ENCODE measurements at places on chromosomes 16 and 17.

- DNase-seq: no peak
Observed at GRCh38 chr16:80894091-80894490, 89.7 kb upstream of the CDYL2 start.

DNA sequence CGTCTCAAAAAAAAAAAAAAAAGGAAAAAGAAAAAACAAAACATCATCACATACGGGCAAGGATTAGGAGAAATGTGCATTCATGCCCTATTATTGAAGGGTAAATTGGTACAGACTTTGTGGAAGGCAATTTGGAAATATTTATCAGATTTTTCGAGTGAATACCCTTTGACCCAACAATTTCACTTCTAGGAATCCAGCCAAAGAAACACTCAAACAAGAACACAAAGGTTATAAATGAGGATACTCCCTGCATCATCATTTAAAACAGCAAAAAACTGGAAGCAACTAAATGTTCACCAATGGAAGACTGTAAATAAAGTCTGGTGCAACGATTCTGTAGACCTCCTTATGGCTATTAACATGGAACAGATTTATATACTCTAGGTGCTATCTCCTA is 12.9 kb downstream of the ZNF423 start:
- no peak for DNase-seq

DNA sequence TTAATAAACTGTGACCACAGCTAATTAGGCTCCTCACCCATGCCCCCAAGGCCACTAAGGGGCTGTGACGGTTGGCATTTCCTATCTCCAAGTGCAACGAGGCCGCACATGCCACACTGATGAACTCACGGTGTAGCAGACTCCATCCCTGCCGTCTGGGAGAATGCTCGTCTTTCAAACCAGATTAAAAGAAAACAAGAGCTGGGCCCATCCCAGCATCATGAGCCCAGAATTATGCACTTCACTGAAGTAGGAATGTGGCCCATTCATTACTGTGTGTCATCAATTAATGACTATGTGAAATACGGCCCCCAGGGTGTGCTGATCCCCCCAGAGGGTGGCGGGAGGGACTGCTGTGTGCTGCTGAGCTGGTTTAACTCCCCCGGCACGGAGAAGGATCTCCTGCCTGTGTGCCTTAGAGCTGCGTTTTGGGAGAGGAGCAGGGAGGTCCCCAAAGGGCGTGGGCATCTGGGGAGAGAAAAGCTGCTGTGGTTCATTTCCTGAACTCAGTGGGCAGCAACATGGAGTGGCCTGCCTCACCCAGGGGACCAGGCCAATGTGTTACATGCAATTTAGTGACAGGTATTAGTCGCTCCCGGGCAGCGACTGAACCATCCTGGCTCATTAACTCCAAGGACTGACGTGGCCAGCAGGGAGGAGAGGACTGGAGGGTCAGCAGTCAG is 194.5 kb downstream of the FOXL1 start:
- no peak for DNase-seq

DNA sequence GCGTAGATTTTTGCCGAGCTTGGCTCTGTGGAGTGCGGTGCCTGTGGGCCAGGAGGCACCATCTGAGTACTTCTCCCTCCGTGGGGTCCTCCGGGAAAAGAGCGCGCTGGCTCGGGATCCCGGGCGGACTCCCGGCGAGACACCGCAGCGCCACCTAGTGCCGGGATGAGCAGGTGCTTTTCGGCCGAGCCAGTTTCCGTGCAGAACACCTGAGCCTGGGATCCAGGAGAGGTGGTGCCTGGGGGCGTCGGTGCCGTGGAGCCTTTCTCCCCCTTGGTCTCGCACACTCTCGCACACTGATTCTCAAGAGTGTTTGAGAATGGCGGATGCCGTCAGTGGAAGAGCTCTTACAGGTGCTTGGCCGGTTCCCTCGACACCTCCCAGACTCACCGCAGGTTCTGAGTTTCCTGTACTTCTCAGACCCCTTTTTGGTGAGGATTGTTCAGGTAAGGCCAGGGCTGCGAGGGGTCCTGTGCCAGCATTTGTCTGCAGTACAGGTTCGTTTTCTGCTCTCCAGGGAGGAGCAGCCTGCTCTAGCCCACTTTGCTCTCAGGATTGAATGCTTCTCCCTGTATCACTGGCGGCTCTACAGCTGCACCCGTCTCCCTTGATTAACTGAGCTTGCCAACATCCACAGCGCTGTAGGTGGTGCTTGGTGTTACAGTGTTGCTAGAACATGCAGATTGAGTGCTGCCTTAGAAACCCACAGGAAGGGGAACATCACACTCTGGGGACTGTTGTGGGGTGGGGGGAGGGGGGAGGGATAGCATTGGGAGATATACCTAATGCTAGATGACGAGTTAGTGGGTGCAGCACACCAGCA is 23.3 kb downstream of the TBCD start:
- no peak for DNase-seq

DNA sequence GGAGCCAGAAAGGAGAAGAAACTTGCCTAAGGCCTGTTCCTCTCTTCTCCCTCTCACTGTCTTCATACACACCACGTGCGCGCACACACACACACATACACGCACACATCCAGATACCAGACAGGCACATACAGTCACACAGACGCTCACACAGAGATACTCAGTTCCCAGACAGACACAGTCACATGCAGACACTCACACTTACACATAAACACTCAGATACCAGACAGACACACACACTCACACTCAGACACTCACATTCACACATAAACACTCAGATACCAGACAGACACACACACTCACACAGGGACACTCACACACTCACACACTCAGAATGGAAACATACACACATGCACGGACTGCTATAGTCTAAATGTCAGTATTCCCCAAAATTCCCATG is 24.1 kb upstream of the MMP2 start:
- DNase-seq: no peak

DNA sequence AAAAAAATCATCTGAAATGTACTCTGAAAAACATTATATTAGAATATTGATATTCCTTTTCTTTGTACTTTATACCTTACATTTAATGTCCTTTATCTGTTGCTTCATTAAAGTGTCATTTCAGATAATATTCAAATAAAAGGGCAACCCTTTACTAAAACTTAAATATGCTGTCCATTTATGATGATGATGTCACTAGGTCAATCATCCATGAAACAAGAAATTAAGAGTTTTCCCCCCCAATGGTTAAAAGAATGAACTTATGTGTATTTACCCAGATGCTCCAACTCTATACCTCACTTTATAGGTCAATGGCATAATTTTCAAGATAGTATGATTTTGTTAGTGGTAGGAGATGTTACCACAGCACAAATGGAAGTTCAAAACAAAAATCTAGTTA is 15.3 kb downstream of the APPBP2 start:
- no peak for DNase-seq

GRCh38 chr16:83574388-83574787 is 233.4 kb upstream of the HSBP1 start:
- no peak for DNase-seq

DNA sequence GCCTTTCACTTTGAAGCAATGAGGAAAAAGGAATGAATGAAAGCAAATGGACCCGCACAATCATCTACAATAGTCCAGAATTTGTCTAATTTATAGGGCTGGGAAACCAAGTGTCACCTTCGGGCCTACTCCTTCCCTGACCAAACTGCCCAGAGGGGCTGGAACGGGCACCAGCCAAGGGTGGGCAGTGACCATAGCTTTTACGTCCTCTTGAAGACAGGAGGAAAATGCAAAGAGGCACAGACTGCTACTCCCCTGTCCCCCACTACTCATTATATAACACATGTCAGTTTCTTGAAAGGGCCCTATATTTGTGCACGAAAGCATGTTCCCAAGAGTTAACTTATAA is 122.3 kb downstream of the ZFHX3 start:
- no peak for DNase-seq

GRCh38 chr16:57208926-57209325 is 22.8 kb downstream of the RSPRY1 start:
- no peak for DNase-seq

- DNase-seq: no peak
Observed at GRCh38 chr16:15482068-15482747, 47.8 kb downstream of the BMERB1 start.

- no peak for DNase-seq
Observed at GRCh38 chr17:37300683-37301082, 75.1 kb upstream of the C17orf78 start.

GRCh38 chr17:57541472-57542394 is 203.4 kb downstream of the CCDC182 start:
- no peak for DNase-seq

GRCh38 chr17:59433586-59433985 is 102.1 kb downstream of the YPEL2 start:
- no peak for DNase-seq

DNA sequence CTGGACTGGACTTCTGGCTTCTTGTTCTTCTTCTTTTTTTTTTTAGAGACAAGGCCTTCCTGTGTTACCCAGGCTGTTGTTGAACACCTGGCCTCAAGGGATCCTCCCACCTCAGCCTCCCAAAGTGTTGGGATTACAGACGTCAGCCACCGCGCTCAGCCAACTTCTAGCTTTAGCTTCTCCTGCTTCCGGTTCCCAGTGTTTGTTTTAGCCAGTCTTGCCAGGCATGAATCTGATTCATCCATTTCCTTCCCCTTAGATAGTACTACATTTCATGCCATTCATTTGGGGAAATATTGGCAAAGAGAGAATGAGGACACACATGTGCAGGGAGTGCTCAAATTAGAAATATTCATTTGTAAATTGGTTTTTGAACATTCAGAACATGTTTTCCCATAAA is 12.1 kb upstream of the NDUFAB1 start:
- no peak for DNase-seq

GRCh38 chr17:64156670-64157069 is 26.7 kb upstream of the ERN1 start:
- no peak for DNase-seq

DNA sequence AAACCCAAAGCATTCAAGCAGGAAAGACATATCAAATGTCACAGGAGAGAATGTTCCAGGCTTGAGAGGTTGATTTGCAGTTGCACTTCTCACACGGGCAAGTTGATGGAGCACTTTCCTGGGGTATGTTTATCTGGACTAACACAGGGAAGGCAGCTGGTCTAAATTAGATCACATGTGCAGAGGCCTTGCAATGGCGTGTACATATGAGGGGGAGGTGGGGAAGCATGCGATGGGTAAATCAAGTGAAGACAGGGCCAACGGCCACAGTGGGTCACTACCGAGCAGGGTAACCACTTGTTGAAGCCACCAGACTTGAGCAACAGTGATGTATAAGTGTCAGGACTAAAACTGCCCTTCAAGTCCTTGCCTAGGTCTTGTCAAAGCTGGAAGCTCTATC is 156.6 kb upstream of the MAF start:
- no peak for DNase-seq

GRCh38 chr17:80671039-80671824 is 126.6 kb downstream of the RPTOR start:
- DNase-seq: no peak

- peak; percentile 12 for DNase-seq
Observed at GRCh38 chr17:48444516-48445247, 14.7 kb upstream of the SKAP1 start.

- DNase-seq: no peak
Observed at GRCh38 chr16:89320782-89321501, 103.4 kb downstream of the ZNF778 start.

GRCh38 chr17:38543403-38544174 is 62.2 kb downstream of the SRCIN1 start:
- DNase-seq: no peak
